ENCODE measurements at places on chromosomes 16 and 17.

DNA sequence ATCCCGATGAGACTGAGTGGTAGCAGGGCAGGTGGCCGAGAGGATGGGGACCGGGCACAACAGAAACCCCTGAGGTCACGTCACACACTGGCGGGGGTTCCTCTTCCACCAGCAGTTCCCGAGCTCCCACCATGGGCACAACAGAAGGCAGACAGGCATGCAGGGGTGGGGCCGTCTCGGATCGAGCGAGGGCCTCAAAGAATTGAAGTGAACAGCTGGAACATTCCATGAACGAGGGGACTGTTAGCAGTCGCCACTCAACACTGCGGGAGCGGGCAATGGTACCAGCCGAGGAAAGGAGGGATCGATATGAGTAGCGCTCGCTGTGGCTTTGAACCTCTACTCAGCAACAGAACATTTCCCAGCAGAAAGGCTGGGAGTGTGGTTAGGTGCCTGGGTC, 5.3 kb downstream of the CEP131 start:
- no peak for DNase-seq

DNA sequence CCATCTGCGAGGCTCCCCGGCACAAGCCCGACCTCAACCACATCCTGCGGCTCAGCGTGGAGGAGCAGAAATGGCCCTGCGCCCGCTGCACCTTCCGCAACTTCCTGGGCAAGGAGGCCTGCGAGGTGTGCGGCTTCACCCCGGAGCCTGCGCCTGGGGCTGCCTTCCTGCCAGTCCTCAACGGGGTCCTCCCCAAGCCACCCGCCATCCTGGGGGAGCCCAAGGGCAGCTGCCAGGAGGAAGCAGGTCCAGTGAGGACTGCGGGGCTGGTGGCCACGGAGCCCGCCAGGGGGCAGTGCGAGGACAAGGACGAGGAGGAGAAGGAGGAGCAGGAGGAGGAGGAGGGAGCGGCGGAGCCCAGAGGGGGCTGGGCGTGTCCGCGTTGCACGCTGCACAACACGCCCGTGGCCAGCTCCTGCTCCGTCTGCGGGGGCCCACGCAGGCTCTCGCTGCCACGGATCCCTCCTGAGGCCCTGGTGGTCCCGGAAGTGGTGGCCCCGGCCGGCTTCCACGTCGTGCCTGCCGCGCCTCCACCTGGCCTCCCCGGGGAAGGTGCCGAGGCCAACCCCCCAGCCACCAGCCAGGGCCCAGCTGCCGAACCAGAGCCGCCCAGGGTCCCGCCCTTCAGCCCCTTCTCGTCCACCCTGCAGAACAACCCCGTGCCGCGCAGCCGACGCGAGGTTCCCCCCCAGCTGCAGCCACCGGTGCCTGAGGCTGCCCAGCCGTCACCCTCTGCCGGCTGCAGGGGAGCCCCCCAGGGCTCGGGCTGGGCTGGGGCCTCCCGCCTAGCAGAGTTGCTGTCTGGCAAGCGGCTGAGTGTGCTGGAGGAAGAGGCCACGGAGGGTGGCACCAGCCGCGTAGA, 13.1 kb upstream of the PRR35 start:
- no peak for DNase-seq

GRCh38 chr17:61299517-61300513, 99.8 kb upstream of the TBX2 start:
- no peak for DNase-seq

GRCh38 chr17:62906881-62907280, 59.2 kb upstream of the TANC2 start:
- DNase-seq = no peak

DNA sequence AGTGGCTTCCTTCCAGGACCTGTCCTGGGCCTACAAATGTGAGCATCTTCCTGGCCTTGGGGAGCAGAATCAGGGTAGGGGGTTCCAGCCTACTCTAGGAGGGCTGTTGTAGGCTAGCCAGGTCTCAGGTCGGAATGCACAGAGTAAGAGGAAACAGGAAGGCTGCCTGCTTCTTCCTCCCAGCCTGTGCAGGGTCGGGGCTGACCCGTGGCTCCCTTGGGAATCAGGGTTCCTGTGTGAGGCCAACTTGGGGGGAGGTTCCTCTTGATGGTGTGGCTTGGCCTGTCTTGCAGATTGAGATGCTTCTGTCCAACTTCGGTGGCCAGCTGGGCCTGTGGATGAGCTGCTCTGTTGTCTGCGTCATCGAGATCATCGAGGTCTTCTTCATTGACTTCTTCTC, 32.3 kb downstream of the SCNN1G start:
- no peak for DNase-seq

- no peak for DNase-seq
Observed at GRCh38 chr16:78094166-78094565, 5.3 kb upstream of the WWOX start.

DNA sequence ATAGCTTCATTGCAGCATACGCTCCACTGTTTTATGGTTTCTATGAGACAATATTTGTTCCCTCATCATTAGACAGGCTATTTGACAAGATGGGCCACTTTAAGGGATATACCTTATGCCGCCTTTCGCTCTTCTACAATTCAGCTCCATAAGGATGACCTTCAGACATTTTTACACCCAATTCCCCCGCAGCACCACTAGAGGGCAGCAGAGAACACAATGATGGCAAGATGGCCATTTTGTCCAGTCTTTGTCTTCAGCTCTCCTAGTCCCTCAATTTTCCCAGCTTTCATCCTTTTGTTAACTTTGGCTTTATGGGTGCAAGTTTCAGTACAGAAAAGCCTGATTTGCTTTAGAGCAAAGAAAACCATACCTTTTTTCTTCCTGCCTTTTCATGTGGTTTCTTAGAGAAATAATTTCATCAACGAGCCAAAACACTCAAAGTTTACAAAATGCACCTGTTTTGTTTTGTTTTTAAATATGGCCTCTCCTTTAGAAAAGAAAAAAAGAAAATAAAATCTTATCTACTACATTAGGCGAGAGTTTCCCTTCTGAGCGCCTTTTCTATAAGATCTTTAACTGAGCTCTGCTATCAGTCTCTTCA, 355.3 kb downstream of the TOX3 start:
- DNase-seq = peak; percentile 2

DNA sequence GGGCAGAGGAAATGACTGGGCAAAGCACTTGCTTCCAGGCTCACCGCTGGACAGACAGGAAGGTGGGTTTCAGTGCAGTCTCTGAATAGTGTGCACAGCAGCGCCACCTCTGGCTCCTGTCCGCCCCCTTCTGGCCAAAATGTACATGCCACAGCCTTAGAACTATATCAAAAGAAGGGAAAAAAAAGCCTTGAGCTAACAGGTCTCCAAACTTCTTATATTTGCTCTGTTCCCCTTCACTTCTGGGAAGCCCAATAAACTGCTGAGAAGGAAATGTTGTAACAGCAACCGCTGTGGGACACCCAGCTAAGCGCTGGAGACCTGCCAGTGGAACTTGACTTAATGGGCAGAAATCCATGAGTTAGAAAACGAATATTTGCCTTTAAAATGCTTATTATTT, 17.5 kb downstream of the COG7 start:
- peak; percentile 52 for DNase-seq

DNA sequence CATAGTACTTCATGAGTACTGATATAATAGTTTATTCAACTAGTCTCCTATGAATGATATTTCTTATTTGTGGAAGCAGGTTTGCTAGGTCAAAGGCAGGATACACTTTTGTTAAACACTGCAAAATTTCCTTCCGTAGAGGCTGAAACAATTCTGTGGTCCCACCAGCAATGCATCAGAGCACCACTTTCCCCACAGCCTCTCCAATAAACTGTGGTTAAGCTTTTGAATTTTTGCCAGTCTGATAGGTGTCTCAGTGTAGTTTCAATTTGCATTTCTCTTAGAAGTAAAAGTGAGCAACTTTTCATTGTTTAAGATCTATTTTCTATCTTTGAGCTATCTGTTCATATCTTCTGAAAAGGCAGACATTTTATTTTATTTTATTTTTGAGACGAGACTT, 36.4 kb upstream of the CORO6 start:
- DNase-seq = no peak
